ENCODE measurements at places on chromosomes 2 and 18.

- peak; percentile 84 for DNase-seq
These were observed 1.9 kb downstream of the CLK1 start for GRCh38 chr2:200862532-200863000.

DNA sequence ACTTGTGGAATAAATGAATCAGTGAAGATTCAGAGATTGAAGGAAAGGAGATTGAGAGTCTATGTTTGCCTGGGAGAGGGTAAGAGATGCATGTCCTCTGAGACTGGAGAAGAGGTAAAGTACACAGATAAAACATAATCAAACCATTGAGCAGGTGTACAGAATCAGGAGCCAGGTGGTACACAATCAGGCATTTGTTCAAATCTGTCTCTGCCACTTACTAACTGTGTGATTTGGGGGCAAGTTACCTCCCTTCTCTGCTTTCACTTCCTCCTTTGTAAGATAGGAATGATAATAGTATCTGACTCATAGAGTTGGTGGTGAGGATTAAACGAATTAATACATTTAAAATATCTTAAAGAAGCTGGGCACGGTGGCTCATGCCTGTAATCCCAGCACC lies 94.0 kb downstream of the CDK15 start:
- DNase-seq: no peak

- DNase-seq: no peak
These were observed 73.9 kb upstream of the SOX11 start for GRCh38 chr2:5618271-5618670.

DNA sequence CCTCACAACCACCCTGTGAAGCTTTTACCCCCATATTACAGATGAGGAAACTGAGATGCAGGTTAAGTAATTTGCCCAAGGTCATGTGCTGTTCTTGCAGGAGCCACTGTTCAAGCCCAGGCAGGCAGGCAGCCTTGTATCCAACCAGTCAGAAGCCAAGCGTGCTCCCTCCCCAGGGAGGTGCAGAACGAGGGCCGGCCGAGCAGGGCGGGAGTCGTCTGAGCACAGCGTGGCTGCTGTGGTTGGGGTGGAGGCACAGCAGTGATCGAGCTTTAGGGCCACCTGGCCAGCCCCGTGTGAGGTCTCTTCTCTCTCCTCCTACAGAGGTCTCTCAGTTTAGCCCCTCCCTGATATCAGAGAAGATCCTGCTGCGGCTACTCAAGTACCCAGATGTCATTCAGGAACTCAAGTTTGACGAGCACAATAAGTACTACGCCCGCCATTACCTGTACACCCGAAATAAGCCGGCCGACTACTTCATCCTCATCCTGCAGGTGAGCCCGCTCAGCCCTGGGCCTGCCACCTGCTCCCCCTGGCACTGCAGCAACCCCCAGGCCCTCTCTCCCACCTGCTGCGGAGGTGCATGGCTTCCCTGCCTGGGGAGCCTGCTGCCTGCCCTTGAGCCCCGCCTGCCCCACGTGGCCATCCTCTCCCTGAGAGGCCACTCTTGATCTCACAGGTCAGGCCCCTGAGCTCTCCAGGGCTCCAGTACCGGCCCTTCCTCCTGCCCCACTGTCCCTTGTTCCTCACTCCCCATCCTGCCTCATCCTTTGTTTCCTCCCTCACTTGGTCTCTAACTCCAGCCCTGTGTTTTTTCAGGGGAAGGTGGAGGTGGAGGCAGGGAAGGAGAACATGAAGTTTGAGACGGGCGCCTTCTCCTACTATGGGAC lies 17.1 kb upstream of the CNNM3 start:
- DNase-seq: no peak

DNA sequence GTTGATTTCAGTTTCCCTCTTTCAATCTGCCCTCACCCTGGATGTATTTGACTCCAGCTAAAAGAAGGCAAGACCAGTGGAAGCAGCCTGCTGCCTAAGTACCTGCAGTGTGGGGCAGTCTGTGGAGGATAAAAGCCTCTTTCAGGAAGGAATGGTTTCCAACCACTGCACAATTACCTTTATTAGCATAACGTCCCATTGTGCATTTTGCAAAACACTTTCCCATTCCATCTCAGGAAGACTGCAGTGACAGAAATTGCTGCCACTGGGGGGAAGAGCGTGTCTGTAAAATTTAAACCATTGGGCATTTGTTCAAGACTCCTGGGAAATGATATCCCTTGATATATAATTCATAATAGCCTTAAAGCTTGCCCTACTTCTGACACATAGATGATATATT lies 26.2 kb downstream of the CYRIA start:
- no peak for DNase-seq

DNA sequence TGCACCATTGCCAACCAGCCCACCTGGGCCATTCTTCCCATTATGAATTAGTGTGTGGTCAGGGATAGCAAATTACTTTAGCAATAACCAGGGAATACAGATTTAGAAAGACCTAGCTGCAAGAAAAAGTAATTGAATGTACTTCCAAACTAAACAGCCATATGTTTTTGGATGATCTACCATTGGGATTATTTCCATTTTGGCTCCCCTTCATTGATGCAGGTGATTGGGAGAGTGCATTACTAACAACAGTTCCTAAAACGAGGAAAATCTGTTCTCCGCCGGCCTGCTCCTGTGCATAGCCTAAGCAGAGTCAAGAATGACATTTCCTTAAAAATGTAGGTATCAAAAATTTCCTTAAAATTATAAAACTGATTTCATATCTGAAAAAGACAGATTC lies 58.5 kb downstream of the MAIP1 start:
- DNase-seq: no peak

DNA sequence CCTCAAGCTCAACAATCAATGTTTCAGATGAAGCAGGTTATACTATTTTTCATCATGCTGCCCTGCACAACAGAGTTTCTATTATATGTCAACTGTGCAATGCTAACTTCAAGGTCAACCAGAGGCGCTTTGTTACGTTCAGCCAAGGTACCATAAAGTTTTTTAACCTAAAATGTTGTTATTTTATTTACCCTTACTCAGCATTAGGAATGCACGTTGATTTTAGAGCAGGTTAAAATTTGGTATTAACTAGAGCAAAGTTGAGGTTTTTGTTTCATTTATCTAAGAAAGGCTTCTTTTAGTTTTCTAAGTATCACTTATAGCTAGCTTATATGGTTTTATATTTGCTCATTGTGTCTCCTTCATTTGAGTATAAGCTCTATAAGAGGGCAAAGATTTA lies 21.8 kb downstream of the ANKAR start:
- no peak for DNase-seq

GRCh38 chr18:58608216-58608615 lies 20.7 kb downstream of the ALPK2 start:
- no peak for DNase-seq

GRCh38 chr2:45904946-45905631 lies 253.6 kb downstream of the PRKCE start:
- DNase-seq: no peak

- DNase-seq: no peak
These were observed 44.7 kb downstream of the WIPF1 start for GRCh38 chr2:174552880-174553279.

DNA sequence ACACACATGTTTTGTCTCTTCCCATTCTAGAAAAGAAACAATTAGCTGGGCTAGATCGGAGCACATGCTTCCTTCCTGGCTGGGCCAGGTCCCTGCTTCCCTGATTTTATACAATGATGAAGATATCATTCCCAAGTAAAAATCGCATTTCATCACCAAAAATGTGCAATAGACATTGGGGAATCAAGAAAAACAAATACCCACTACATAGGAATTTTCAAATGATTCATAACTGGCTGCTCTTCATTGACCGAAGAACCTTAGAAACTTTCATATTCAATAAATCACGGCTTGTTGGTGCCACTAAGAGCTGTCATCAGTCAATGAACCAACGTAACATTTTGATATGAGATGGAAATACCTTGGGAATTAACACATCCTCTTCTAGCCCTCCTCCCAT lies 373.6 kb upstream of the TRIB2 start:
- DNase-seq: no peak

GRCh38 chr18:11035376-11035775 lies 114.0 kb downstream of the PIEZO2 start:
- no peak for DNase-seq

DNA sequence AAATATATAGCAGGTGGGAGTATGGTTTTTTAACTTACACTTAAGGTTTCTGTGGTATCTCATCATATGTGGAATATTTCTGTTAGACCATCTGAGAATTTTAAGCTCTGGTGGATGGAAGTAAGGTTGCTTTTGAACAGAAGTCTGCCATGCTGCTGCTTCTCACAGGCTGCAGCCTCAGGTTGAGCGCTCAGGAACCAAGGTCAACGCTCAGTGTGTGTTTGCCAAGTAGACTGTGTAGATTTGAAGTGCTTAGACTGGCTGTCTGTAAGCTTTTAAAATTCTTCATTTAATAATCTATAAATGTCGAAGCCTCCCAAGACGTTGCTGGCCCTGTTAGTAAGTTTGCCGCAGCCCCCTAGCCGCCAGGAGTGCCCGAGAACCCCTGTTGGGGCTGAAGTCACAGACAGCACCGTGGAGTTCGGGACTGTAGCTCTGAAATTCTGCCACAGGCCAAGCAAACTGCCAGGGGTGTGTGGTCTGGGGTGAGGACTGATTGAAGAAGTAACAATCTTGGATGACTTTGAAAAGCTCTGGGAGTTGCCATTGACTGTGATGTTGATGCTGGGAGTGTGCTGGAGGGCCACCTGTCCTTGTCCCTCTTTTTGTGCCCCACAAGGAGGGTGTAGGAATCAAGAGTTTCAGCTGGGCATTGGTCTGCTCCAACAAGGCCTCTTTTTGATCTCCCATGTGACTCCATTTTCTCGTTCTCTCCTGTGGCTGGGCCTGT lies 26.9 kb downstream of the INPP4A start:
- no peak for DNase-seq

- DNase-seq: peak; percentile 31
These were observed 471.6 kb downstream of the DLGAP1 start for GRCh38 chr18:3983351-3983969.

DNA sequence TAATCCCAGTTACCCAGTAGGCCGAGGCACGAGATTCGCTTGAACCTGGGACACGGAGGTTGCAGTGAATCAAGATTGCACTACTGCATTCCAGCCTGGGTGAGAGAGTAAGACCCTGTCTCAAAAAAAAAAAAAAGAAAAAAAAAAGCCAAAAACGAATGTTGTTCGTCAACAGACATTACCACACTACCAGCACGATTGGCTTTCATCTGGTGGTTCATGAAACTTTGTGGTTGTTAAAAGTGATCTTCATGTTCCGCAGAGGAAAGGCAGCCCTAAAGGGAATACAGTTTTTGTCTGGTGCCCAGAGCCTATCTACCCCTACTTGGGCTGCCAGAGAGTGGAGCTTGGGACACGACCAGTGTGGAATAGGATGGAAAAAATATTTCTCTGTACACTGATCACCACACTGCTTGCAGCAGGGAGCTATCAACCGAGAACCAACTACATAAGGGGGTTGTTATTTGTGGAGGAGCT lies 13.6 kb upstream of the CXCR4 start:
- no peak for DNase-seq

- peak; percentile 51 for DNase-seq
These were observed 3.8 kb downstream of the HNRNPLL start for GRCh38 chr2:38598991-38599295.

DNA sequence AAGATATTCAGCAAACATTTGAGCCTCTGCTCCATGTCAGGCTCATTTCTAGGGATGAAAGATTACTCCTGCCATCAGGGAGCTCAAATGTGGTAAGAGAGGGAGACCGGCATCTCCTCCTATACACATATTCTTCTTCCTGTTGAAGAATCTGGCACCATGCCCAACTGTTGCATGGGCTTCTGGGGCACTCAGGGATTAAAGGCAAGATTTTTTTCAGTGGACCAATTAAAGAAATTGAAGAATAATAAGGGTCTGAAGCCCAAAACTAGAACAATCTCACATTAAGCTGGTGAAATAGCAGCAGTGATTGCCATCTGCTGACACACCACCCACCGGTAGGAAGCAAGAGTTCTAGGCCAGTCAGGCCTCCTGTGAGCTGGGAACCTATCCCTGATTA lies 145.4 kb upstream of the LYPD6 start:
- DNase-seq: no peak

DNA sequence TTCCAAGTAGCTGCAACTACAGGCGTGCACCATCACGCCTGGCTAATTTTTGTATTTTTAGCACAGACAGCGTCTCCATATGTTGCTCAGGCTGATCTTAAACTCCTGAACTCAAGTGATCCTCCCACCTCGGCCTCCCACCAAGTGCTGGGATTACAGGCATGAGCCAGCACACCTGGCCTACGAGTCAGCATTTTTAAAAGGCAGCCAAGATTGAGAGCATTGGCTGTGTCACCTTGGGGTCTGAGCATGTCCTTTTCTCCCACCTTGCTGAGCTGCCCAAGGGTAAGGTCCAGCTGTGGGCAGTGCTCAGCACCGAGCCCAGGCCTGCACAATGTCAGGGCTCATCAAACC lies 142.8 kb upstream of the LMAN1 start:
- DNase-seq: peak; percentile 52

DNA sequence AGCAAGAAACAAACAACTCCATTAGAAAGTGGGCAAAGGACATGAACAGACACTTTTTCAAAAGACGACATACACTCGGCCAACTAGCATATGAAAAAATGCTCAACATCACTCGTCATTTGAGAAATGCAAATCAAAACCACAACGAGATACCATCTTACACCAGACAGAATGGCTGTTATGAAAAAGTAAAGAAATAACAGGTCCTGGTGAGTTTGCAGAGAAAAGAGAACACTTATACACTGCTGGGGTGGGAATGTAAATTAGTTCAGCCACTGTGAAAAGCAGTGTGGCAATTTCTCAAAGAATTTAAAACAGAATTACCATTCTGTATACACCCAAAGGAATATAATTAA lies 130.5 kb downstream of the PLCL1 start:
- no peak for DNase-seq

- DNase-seq: peak; percentile 41
These were observed 108.1 kb upstream of the SERPINE2 start for GRCh38 chr2:224147174-224147573.

GRCh38 chr2:173578404-173579107 lies 223.9 kb downstream of the CDCA7 start:
- no peak for DNase-seq

DNA sequence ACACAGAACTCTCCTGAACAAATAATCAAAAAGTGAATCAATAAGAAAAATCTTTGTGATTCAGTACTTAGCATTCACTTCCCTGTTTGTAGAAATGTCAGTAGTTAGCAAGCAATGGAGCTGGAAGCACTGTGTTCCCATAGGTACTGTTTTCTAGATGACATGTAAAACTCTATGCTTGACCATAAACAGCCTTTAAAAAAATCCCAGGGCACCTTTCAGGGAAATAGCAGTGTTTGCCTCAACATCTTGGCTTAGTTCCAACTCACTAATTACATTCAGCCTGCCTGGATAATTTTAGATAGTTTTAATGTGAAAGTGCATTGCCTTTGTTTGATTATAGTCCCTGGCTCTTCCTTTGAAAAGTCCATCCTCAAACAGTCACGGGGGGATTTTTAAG lies 721.8 kb downstream of the ERBB4 start:
- DNase-seq: no peak

GRCh38 chr18:62682371-62682770 lies 33.0 kb upstream of the PHLPP1 start:
- DNase-seq: no peak

- peak; percentile 30 for DNase-seq
These were observed 1.3 kb downstream of the PGAP1 start for GRCh38 chr2:196925051-196925767.
